ENCODE measurements at places on chromosomes 4 and X. TPM values are rescaled to one million over a fixed set of nuclear protein-coding genes. Genes with fewer than 3 reads are reported as not detected.

KIAA1210 gene
- total RNA-seq: not detected

- DNase-seq: no peak
Measured at GRCh38 chrX:100358766-100359165, 51.3 kb downstream of the PCDH19 start.

ARMCX1 gene
- total RNA-seq: 37.9 TPM

- DNase-seq: no peak
Measured at GRCh38 chrX:103201041-103201440, 13.9 kb upstream of the BEX4 start.

DNA sequence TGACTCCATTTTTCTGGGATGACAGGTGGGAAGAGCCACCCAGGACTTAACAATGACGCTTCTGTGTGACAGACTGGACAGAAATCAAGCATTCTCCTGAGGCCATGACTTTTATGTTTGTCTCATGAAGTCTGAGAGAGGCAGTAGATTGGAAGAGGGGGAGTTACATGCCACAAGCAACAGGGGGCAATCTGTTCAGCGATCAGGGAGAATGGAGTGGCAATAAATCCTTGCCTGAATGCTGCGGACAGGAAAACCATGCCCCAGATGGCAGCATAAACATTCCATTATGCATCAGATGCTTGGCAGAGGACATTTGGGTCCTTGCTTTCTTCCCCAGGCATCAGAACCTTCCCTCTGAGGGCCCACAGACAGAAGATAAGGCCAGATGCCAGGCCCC lies 312.4 kb upstream of the DIPK2B start:
- DNase-seq: no peak

DNA sequence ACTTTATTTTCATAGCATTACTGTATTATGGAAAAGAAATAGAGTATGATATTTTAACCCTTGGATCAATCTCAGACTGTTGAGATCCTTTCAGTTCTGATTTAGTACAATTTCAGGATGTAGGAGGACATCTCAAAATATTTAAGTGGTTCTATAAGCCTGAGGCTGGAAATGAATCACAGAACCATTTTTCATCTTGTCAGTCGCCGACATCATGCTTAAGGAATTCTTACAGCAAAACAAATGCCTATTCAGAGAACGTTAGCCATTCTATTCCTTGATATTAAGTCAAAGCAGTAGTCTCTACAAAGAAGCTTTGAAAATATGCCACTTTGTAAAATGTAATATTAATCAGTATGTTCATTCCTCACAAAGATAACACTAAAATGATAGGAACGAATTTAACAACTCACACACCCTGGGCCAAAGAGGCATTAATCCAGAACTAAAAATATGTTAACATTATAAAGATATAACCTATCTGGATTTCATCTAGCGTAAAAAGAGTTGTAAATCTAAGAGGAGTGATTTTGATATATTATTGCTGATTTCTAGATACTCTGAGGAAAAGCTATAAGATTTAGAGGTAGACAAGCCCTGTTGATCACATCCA lies 152.0 kb downstream of the GASK1B start:
- no peak for DNase-seq

DNA sequence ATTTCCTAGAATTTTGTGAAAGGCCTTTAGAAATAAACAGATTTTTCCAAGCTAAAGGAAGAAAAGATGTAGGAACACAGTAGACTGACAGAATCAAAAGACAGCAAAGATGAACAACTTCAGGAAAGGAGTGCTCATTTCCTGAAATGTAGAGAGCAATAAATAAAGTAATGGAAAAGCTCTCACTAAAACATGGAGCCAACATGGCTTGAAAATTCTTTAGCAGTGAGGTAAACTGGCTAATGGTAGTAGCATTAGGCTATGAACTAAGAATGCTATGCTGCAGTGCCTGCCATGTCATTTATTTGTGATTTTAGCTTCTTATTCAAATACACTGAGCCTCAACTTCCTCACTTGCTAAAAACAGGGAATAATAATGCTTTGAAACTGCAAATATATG lies 108.7 kb downstream of the IQCM start:
- no peak for DNase-seq

CTSO gene
- total RNA-seq: 21.5 TPM

DNA sequence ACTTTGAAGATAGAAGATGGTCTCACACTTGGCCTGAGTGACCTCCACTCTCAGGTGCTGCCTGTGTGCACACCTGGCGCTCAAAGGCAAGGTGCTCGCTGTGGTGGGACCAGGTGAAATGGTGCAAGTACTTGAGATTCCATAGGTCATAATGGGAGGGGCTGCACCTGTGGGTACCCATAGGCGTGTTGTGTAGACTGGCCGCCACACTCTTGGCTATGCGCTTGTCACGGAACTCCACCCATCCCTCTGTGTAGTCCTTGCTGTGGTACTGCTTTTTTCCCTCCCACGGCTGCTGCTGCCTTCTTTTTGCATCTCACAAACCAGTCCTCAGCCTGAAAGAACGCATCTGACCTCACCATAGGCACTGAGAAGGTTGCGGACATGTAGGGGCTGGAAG lies 27.0 kb downstream of the METAP1 start:
- DNase-seq: no peak

GRCh38 chrX:155000841-155001240 lies 21.7 kb downstream of the F8 start:
- DNase-seq: no peak

DNA sequence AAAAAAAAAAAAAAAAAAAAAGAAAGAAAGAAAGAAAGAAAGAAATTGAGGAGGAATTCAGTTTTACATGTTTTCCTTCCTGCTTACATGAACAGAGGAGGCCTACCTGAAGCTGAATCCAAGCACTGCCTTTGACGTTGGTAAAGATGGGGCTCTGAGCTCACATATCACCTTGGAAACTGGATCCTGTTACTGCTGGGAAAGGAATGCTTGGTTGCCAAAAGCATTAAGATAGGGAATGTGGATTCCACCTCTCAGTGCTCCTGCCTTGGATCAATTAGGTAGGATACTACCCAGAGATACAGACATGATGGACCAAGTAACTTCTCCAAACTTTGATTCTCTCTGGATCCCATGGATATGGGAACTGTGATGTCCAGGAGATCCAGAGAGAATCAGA lies 50.6 kb downstream of the NHS start:
- DNase-seq: no peak

DNA sequence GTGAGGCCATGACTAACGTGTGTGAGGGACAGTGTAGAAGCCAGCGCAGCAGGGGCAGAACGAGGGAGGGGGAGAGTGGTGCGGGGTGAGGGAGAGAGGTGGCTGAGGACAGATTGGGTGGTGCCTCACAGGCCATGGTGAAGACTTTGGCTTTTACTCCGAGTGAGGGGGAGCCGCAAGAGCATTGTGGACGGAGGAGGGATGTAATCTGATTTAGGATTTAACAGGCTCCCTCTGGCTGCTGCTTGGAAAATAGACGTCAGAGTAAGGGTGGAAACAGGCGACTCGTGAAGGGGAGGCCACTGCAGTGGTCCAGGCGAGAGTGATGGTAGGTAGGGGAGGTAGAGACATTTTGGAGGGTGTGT lies 13.0 kb downstream of the PPP1R3F start:
- no peak for DNase-seq

EPGN gene
- not detected for total RNA-seq

- no peak for DNase-seq
Measured at GRCh38 chr4:54661686-54662085, 3.9 kb downstream of the KIT start.

- DNase-seq: no peak
Measured at GRCh38 chr4:185011408-185011807, 6.9 kb upstream of the HELT start.

DNA sequence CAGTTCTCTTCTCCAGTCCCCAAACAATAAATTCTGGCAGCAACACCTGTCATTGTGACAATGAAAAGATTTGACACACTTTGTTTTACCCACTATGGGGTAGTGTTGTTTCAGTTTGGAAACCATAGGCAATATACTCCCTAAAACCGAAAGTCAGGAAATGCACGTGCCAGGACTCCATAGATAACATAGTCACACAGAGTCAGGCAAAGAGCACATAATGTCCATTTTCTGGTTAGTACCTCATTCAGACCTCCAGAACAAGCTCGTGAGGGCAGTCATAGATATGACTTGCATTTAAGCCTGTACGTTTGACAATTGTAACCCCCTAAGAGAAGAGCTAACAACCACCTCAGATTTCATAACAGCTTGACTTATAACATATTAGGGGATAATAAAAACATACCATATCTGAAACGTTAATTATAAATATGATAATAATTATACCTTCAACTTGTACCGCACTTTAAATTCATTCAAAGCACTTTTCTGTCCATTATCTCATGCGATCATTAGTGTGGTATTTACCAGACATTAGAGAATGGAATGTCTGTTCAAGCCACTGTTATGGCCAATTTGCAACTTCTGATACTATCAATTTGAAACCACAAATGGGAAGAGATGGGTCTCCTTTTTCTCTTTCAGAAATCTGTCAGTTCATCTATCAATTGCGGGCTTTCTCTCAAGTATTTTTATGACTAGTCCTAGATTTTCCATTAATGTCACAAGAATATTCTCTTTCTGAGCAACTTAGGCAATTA lies 147.4 kb downstream of the LDB2 start:
- DNase-seq: no peak

BEX1 gene
- total RNA-seq: 2.6 TPM

GRCh38 chr4:6250984-6251295 lies 18.7 kb upstream of the WFS1 start:
- no peak for DNase-seq

- no peak for DNase-seq
Measured at GRCh38 chrX:40465735-40466551, 114.8 kb upstream of the ATP6AP2 start.

DNA sequence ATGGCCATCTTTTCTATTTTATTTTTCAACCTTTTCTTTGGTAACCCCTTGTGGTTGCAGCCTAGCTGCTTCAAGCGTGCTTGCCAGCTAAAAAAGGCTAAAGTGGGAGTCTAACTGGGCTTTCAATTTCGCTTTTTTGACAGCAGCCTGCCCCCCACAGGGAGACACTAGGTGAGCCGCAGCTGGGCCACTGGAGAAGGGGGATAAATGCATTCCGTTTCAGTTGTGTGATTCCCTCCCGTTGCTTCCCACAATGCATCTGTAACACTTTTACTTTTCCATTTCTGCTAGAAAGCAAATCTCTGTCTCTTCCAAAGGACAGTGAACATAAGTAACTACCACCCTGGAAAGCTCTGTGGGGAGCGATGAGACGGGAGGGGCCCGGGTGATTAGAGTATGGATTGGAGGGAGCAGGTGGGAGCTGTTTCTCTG lies 86.3 kb upstream of the RAPGEF2 start:
- no peak for DNase-seq

FAM241A gene
- 5.0 TPM for total RNA-seq

- no peak for DNase-seq
Measured at GRCh38 chrX:53974529-53974928, 69.7 kb downstream of the PHF8 start.

RAB40A gene
- total RNA-seq: 13.2 TPM

DNA sequence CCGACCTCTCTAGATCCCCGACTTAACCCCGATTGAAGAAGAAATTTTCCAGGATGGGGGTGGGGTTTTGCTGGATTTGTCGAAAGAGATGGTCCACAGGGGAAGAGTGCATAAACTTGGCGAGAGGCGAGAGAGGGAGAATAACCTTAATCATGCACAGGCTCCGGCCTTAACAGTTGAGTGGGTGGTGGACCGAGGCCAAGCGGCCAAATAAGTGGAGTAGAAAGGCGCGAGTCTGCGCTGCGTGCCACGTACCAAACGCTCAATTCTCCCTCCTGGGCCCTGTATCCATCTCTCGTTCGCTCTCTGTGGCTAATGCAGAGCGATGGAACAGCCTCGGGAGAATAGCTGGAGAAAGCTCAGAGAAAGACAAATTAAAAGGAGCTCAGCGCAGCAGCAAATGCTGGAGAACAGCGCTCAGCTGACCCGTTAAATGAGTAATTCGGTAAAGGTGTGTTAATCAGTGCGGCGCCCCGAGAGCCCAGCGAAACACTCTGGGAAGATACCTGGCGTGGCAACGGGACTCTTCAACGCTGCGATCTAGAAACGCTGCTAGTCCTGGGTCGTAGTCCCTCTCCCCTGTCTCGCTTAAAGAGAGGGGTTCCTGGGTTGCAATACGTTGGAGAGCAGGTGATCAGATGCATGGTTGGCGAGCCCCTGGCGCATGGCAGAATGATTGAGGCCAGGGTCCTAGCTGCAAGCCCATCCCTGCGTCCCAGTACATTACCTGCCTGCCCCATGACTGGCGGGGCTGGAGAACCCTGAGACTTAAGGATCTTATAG lies 887 bp upstream of the IL1RAPL2 start:
- DNase-seq: no peak

- no peak for DNase-seq
Measured at GRCh38 chr4:15898902-15899301, 39.6 kb downstream of the FGFBP1 start.

SPANXC gene
- not detected for total RNA-seq

DNA sequence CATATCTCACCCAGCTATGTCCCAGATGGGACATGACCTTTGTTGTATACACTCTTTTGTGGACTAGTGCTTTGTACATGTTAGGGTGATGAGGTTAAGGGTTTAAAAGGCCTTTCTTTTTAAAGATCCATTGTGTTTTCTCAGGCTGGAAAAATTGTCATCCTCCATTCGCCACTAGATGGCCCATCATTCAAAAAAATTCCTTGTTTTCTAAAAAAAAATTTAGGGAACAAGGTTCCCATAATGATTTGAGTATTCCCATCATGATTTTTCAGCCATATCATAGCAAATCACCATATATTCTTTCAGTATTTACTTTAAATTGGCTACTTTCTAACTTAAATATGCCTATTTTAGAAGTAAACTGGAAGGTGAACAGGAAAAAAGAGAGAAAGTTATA lies 91.9 kb upstream of the TMEM164 start:
- DNase-seq: no peak

DNA sequence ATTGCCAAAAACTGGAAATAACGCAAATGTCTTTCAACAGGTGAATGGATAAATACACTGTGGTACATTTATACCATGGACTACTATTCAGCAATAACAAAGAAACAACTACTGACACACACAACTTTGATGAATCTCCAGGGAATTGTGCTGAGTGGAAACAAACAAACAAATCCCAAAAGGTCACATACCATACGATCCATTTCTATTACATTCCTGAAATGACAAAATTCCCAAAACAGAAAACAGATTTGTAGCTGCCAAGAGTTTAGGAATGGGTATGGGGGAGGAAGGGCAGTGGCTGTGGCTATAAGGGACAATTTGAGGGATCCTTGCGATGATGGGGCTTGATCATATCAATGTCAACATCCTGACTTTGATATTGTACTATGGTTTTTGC lies 2.5 kb downstream of the ZNF182 start:
- no peak for DNase-seq

DNA sequence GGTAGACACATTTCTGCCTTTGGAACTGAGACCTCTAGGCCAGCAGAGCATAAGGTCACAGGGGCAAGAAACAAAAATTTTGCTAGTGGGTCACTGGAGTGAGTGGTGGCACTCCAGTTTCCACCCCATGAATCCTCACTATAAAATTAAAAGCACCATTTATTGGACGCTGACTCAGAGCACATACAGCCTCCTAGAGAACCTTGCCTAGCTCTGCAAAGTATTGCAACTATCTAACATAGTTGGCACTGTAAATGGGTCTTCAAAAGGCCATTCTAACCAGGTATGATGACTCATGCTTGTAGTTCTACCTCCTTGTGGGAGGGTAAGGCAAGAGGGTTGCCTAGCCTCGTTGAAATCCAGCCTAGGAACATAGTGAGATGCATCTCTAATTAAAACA lies 25.1 kb downstream of the RRAGB start:
- DNase-seq: no peak
